Smooth muscle cell of the umbilical artery (primary cell): ENCODE measurements at places on chromosomes 12 and 14. TPM values are rescaled to one million over a fixed set of nuclear protein-coding genes. Genes with fewer than 3 reads are reported as not detected.

CALCOCO1 gene
- total RNA-seq, result 73.7 and 99.5 TPM in 2 replicates

SYNDIG1L gene
- total RNA-seq, result not detected in 2 replicates

AKAP6 gene
- 1.2 and 5.3 TPM in 2 replicates for total RNA-seq

EPYC gene
- not detected in 2 replicates for total RNA-seq

PTCSC3 gene
- not detected in 2 replicates for total RNA-seq

SOAT2 gene
- total RNA-seq, result not detected in 2 replicates

SMCO2 gene
- 0.89 and 1.4 TPM in 2 replicates for total RNA-seq

ADCY4 gene
- 0.59 and 0.97 TPM in 2 replicates for total RNA-seq

SRRM4 gene
- under 0.01 TPM in 1 of 2 replicates, not detected in the other for total RNA-seq

GZMB gene
- not detected in 2 replicates for total RNA-seq

KCNC2 gene
- not detected in 2 replicates for total RNA-seq

KRT77 gene
- not detected in 2 replicates for total RNA-seq

HSPB8 gene
- total RNA-seq, result 23.5 and 26.0 TPM in 2 replicates

TCL1B gene
- total RNA-seq, result not detected in 2 replicates

TEX52 gene
- not detected in 2 replicates for total RNA-seq

GARIN6 gene
- total RNA-seq, result not detected in 2 replicates

ARHGEF25 gene
- total RNA-seq, result 29.2 and 36.2 TPM in 2 replicates

SYT10 gene
- total RNA-seq, result not detected in 2 replicates

VWF gene
- total RNA-seq, result 0.83 and 1.5 TPM in 2 replicates

PLCZ1 gene
- total RNA-seq, result 0.18 TPM in 1 of 2 replicates, not detected in the other

GLS2 gene
- total RNA-seq, result 0.18 TPM in 1 of 2 replicates, not detected in the other

ACSM4 gene
- total RNA-seq, result not detected in 2 replicates
